ENCODE measurements at places on chromosomes 2 and 18.
A peak's percentile ranks its signal among the peaks of the same experiment; 100 is the strongest.

DNA sequence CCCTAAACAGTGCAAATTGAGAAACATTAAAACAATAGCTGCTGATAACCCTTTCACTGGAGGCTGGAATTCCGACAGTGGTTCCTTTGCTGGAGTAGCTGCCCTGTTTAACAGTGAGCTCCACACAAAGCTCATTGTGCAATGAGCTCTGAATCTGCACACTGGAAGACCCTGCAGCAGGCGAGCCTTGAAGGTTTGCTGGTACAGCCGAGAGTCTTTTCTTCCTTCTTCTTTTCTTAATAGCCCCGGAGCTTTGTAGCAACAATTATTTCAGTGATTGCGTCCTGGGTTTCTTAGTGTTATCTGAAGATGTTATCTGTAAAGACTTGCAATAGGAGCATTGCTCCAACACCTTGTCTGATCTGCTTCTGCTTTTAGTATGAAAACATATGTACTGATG, 50.8 kb upstream of the CXCR4 start:
- DNase-seq = no peak

DNA sequence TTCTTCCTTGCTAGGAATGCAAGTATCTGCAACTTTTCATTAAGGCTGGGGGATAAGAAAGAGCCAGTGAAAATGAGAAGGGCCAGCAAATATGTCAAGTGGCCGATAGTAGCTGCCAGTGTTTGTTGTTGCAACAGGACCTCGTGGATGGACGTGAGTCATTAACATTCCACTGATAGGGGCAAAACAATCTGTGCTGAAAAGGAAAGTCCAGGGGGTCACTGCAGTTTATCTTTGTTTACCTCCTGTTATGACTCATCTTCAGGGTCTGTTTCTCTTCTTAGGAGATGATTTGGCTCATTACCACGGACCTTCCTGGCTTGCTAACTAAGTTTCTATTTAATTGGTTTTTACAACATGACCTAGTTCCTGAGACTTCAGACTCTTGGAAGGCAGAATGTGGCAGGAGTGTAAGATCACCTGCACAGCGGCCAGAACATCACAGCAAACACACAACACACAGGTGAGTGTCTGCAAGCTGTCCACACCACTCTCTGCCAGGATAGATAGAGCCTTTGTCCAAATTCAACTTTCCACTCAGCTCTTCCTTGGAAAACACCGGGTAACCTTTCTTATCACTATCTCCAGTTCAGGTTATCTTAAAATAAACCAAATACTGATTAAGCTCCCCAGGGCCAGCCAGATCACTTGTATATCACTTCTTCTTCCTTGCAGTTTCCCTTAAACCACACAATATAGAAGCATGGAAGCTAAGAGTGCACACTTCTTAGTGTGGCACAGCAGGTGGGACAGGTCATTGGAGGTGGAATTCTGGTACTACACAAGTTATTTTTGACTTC, 157.5 kb upstream of the LMAN1 start:
- no peak for DNase-seq

GRCh38 chr18:55404136-55404830, 183.7 kb downstream of the TCF4 start:
- DNase-seq = no peak

DNA sequence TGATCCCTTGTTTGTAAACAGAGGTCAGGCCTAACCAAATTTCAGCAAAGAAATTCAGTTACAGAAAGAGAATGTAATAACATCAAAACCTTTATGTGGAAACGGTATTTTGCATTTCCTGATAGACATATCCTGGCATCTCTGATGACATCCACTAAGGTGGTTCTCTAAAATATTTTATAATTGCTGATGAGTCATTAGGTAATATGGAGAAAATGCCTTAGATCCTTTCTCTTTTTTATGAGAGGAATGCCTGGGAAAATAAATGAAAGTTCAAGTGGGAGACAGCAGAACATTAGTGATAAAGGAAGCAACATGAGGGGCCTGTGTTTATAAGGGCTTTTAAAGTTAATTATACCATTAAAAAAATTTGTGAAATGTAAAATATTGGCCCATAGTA, 72.6 kb downstream of the PLCL1 start:
- DNase-seq = no peak

DNA sequence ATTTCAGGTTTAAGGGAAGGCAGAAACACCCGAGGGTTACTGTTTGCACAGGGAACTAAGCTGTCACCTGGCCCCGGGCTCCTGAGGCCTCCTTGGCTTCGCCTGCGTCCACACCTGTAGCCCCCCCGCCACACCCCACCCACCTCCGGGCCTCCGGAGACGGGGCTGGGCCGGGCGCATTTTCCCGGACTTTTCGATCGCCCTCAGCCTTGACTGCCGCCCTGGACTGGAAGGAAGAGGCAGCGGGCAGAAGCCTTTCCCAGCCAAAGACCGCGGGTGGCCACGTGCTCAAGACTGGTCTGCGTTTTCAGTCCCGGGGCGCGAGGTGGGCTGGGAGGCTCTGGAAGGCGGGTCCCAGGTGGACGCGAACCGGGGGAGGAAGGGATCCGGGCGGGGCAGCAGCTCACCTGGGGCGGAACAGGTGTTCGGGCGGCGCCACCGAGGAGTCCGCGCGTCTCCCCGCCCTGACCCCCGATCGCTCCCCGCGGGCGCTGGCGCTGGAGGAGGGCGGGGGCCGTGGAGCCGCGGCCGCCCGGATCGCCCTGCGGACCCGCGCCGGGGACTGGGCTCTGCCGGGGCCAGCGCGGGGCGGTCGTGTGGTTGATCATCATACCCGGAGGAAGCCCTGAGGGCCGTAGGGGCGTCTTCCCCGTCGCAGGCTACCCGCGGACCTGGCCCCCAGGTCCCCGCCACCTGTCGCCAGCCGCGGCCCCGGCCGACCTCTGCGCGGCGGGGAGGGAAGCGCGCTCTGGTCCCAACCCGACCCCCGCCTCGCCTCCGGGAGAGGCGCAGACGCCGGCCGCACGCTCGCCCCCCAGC, 3.2 kb downstream of the ID2 start:
- DNase-seq = peak; percentile 56

DNA sequence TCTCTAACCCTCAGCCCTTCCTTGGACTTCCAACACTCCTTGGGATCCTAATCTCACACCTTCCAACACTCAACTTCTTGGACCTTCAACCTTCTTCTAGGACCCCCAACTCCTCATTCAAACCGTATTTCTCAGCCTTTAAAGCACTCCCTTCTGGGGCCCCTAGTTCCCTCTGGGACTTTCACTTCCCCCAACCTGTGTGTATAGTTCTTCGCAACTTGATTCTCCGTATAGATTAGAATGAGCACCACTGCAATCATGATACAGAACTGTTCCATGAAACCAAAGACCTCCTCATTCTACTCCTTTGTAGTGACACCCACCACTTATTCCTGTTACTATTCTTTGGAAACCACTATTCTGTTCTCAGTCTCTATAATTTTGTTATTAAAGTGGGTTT, 62.0 kb upstream of the NFU1 start:
- DNase-seq = no peak

DNA sequence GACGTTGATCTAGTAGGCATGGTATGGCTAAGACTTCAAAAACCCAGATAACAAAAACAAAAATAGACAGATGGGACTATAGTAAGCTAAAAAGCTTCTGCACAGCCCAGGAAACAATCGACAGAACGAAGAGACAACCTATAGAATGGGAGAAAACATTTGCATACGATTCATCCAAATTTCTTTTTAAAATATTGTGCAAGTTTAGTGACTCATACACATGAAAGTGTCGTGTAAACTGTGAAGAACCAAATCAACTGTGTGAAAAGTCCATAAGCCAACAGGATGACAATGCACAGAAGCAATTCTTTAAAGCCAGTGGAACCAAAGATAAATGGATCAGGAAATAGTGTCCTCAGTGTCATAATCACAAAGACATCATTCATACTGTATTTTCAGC, 671.1 kb downstream of the RNF144A start:
- DNase-seq = no peak

DNA sequence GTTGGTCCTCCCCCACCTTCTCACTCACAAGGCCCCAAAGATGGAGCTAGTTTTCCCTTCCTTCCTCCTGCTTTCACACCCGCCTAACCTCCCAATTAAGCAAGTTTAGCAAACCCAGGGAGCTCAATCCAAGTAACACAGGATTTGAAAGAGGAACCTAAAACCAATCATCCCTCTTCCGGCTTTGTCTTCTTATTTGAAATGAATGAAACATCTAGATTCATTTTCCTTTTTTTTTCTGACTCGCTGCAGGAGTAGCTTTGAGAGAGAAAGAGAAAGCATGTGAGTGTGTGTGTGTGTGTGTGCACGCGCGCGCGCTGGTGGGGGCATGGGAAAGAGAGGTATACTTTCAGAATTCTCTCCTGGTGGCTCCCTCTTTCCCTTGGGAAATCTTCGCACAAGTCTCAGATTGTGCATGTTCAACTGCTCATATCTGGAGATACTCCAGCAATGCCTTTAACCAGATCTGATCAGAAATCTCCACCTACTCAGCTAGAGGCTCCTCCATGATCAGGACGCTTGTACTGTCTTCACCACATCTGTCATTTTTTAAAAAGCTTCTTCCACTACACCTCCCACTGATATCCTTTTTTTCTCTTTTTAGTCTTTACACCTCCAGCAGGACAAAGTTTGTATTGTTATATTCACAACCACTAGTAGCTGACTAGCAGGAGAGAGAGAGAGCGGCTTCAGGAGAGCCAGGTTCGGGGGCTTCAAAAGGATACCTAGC, 1.7 kb downstream of the SLC8A1 start:
- no peak for DNase-seq

DNA sequence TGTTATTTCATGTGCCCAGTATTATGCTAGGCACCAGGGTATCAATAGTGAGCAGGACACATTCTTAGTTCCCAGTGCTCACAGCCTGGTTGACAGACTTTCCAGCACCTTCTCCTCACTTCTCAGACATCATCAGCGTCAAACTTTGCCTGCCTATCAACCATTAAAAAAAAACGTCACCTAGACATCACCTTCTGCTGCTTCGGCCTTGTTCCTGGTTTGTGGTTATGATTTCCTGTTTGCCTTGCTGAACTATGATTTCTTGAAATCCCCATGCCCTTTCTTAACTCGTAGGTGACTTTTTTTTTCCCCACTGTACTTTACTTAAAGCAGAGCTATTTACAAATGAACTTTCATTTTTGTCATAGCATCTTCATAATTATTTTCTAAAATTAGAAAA, 60.4 kb upstream of the NABP1 start:
- DNase-seq = no peak

GRCh38 chr2:72126186-72127100, 21.2 kb downstream of the CYP26B1 start:
- peak; percentile 15 for DNase-seq

GRCh38 chr2:6352247-6352646, 513.5 kb downstream of the CMPK2 start:
- DNase-seq = no peak

DNA sequence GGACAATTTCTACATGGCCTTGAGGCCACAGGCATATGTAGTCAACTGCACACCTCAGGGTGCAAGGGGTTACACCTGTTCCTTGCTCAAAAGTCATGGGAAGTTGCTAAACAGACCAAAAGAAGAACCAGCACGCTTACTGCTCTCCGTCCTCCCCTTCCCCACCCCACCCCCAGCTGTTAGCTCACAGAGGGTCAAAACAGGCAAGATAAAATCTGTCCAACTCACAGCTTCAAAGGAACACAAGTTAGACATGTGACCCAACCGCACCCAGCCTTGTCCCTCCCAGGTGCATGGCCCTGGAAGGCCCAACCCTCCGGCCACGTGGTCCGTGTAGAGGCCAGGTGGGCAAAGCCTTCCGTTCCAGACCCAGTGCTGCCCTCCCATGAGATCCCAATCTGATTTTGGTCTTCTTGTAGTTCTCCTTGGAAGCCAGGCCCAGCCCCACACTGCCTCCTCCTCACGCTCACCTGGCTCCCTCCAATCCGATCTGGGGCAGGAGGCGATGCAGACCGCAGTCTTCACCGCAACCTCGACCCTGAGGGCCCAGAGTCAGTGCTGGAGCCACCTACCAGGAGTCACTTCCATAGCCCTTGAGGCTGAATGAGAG, 14.5 kb upstream of the ASPRV1 start:
- DNase-seq = no peak

DNA sequence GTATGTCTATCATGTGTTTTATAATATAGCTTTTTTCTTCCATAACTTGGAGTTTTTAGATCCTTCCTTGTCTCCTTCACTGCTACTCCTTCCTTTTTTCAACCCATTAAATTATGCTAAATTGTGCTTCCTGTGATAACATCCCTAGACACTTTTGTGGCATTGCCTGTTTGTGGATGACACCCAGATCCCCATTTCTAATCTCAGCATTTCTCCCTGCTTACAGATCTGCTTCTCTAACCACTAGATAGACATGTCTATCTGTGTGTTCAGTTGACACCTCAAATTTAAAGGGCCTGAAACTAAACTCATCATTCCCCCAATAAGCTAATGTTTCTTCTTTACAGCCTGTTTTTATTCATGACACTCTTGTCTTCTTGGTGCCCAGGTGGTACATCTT, 244.8 kb downstream of the BABAM2 start:
- no peak for DNase-seq

DNA sequence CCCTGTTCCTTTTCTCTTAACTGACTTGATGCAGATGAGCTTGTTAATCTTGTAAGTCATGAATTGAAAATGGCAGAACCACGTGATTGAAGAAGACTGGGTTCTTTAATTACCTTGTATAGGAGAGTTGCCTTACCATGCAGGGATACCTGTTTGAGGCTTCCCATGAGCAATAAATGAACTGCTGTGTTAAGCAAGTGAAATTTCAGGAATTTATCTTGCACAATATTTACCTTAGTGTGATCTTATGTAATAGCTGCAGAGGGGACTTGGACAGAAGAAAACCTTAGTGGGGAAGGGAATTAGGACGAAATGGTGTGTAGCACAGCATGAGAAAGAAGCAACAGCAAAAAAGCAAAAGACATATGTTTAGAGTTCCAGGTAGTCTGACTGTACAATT, 384.0 kb upstream of the TMEFF2 start:
- DNase-seq = no peak

DNA sequence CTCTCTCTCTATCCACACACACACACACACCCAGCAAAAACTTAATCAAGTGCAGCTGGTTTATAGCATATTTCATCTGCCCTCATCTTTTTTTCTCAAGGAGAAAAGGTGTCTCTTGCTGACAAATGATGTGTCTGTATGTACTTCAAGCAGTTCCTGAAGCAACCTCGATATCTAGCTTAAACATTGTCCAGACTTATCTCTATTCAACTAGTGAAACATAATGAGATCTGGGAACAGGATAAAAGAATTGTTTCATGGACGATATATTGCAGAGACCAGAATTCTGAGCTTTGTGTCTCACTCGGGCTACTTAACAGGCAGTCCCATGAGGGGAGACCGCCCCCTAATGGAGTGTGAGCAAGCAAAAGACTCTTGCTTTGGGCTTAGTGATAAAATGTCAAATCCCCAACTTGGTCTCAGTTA, 929.2 kb upstream of the SOX11 start:
- DNase-seq = no peak

DNA sequence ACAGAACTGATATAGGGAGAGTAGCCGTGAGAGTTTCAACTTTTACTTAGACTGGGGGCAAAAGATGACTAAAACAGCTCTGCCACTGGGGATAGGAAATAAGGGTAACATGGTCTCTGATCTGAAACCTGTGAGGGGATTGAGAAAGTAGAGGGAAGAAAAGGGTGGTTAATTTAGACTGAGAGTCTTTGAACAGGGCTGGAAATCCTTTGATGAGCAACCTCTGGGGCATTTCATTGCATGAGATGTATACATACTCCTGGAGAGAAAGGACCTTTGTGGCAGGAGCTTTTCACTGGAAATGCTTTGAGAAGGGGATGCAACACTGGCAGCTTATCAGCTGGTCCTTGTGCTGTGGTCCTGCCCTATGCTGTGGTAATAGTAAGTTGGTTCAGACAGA, 9.4 kb downstream of the GALNT1 start:
- no peak for DNase-seq

GRCh38 chr2:121771976-121772742, 16.7 kb downstream of the TSN start:
- no peak for DNase-seq

GRCh38 chr2:72555943-72556342, 269.9 kb downstream of the EXOC6B start:
- DNase-seq = no peak

Data from activated CD4-positive, CD25-positive, alpha-beta regulatory T cell treated with anti-CD3 and anti-CD28 coated beads, Interleukin-2, amount 50 U/mL, for 72 hours (primary cell).